ENCODE measurements at places on chromosomes 4 and X. TPM values are rescaled to one million over a fixed set of nuclear protein-coding genes. Genes with fewer than 3 reads are reported as not detected.

The REELD1 gene
- total RNA-seq, result not detected

The HSD17B13 gene
- total RNA-seq, result not detected

The TMSB15C gene
- total RNA-seq, result 7.9 TPM

The TDO2 gene
- not detected for total RNA-seq

The ZNF711 gene
- total RNA-seq, result 7.9 TPM

The TSPAN6 gene
- total RNA-seq, result 71.5 TPM
